ENCODE measurements at places on chromosomes 2 and 18.

DNA sequence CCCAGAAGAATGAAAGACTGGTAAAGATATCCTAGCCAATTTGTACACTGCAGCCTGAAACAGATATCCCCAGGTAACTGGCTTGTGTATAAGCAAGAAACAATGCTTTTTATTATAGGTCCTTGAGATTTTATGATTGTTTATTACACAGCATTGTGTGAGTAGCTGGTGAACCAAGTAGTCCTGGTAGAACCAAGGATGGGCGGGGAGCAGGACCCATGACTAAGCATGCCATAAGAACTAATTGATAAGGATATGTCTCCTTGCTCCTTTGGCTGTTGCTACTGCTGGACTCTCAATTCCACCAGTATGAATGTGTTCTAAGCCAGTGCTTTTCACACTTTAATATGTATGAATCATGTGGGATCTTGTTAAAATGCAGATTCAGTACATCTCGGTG is 12.3 kb upstream of the ALMS1 start:
- DNase-seq: no peak

- DNase-seq: no peak
These were observed 767.9 kb upstream of the ID2 start for GRCh38 chr2:7913974-7914373.

DNA sequence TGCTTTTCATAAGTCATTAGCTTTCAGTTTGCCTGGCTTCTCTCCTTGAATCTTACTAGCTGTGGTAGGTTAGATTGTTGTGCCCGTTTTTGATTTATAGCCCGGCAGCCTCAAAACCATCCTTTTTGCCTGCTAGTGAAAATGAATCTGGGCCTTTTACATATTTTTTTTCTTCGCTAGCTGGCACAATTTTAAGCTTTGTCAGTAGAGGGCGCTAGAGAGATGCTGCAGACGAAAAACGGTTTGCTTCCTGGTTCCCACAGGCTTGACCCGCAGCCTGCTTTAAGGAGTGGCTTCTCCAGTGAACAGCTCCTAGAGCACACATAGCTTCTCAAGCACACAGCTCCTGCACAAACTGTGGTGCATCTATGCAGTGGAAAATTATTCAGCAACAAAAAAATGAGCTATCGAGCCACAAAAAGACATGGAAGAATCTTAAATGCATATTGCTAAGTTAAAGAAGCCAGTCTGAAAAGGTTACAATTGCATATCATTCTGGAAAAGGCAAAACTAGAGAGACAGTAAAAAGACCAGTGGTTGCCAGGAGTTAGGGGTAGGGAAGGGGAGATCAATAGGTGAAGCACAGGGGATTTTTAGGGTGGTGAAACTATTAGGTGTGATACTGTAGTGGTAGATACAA is 47.9 kb downstream of the E2F6 start:
- peak; percentile 50 for DNase-seq

DNA sequence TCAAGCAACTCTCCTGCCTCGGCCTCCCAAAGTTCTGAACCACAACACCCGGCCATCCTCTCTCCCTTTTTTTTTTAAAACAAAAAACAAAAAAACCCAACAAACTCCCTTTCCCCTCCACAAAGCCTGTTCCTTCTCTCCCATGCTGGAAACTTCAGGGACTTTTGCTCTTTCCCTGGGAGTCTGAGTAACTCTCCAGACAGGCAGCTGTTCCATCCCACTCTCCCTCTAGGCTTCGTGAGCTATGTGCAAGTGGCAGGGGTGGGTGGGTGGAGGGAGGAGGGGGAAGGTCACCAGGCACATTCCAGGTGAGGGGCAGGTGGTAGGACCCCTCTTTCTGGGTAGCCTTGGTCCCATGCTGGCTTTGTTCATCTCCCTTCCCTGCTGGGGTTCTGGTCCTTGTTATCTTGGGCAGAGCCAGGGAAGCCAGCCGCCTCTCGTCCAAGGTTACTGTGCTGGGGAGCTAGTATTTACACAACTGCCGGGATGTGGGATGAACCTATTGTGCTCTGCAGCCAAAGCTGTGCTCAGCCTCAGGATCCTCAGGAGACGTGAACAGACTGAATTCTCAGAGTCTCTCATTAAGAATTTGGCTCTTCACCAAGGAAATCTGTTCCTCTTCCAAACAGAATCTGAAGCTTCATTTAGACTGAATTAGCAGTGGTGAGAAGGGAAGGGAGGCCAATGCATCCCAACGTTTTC is 106.9 kb downstream of the LIPG start:
- no peak for DNase-seq

GRCh38 chr2:100682536-100682935 is 119.7 kb downstream of the PDCL3 start:
- DNase-seq: no peak

- no peak for DNase-seq
These were observed 33.7 kb upstream of the MBOAT2 start for GRCh38 chr2:9037166-9037565.

- DNase-seq: peak; percentile 28
These were observed 95.5 kb upstream of the SNTG2 start for GRCh38 chr2:855177-855576.

- peak; percentile 72 for DNase-seq
These were observed 58.6 kb upstream of the BCL11A start for GRCh38 chr2:60612033-60612432.

DNA sequence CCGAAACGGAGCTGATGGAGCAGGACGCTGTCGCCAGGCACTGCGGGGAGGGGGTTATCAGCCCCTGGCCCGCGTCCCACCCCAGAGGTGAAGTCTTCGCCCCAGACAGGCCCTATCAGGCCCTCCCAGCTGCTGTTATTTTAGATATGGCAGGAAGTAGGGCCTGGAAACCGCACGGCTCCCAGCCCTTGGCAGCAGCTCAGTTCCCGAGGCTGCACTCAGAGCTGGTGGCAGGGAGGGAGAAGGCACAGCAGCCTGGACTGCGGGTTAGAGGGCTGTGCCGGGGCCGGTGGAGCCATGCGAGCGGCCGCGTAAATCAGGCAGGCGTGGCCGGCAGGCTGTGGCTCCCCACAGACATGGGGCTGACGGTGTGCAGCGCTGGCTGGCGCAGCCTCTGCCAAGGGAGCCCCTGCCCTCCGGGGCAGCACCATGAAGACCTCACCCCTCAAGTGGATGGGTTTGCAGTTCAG is 111.4 kb downstream of the NFATC1 start:
- peak; percentile 76 for DNase-seq

DNA sequence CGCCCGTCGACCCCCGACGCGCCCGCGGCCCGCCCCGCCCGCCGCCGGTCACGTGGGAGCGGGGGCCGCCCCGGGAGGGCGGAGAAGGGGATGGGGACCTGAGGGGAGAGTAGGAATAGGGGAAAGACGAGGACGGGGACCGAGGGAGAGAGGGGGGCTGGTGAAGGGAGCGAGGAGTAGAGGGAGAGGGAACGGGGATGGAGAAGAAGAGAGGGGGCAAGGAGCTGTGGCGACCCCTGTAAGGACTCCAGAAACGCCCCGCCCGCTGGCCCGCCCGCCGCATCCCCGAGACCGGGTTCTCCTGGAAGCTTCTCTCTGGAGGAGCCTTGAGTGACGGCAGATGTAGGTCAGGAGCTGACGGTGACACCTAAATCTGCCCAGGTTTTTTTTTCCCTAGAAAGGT is 615 bp downstream of the ADNP2 start:
- DNase-seq: peak; percentile 30

DNA sequence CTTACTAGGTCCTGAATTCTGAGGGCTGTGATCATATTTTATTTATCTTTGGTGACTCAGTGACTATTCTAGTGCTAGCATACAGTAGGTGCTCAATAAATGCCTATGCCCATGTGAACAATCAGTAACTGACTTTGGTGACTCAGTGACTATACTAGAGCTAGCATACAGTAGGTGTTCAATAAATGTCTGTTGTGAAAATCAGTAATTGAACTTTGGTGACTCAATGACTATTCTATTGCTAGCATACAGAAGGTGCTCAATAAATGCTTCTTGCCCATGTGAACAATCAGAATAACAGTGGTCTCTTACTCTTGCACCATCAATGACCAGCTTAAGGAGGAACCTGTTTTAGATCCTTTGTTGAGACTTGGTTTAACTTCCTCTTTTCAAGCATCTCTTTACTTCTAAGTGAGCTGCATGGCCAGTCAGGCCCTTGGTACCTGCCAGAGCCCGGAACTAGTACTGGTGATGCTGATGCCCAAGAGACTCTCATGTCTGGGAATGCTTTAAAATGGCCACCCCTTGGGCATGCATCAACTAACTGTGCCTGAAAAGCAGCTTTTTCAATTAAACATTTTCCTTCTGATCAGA is 214.9 kb upstream of the SPRED2 start:
- peak; percentile 8 for DNase-seq

GRCh38 chr2:152254486-152254885 is 78.9 kb upstream of the STAM2 start:
- DNase-seq: no peak
